ENCODE measurements at places on chromosomes 5 and 9. TPM values are rescaled to one million over a fixed set of nuclear protein-coding genes. Genes with fewer than 3 reads are reported as not detected.

DNA sequence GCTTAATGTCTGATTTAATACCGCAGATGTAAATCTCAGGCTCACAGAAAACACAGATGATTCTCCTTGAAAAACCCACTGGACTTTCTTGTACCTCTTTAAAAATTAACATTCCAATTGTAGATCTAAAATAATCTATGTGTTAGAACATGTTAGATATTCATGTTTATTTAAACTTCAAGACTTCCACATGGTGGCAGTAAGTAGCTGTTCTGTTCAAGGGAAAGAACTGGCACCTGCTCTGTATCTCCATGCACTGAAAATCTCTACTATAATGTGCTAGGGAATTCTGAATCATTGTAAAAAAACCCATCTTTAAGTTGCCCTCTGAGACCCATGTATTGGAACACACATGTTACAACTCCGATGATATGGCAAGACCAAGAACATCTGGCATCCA is 366.9 kb downstream of the DMRTA1 start:
- peak; percentile 1 for DNase-seq

GRCh38 chr5:151873701-151874100 is 51.0 kb downstream of the GLRA1 start:
- DNase-seq, result no peak

GRCh38 chr5:86371061-86371460 is 246.7 kb upstream of the COX7C start:
- DNase-seq, result no peak

GRCh38 chr5:152632360-152632759 is 227.3 kb upstream of the NMUR2 start:
- DNase-seq, result no peak

DNA sequence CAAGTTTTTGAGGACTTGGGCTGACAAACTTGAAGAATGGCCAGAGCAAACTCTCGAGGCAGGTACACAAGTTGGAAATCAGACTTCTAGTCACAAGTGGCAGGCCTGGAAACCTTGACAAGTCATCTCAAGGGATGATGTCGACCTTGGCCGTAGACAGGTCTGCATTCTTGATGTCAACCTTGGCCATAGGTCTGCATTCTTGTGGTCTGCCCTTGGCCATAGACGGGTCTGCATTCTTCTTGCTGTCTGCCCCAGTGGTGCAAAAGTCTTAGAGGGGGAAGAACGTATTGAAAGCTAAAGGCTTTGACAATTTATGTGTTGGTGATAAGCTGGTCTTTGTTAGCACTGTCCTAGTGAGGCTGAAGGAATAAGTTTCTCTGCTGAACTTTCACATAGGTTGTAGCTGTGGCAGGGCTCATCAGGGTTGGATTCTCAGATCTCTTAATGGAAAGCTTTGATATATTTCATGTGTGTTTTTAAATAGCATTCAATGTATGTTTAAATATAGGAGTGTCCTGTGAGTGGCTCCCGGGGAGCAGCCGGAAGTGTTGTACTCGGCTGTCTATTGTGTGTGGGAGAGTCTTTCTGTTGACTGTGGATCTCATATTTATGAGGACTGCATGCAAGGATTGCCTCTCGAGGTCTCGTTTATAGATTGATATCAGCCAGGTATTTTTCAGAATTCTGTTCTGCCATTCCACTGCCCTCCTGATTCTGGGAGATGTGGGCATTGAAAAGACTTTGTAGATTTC is 27.0 kb downstream of the SUB1 start:
- no peak for DNase-seq

DNA sequence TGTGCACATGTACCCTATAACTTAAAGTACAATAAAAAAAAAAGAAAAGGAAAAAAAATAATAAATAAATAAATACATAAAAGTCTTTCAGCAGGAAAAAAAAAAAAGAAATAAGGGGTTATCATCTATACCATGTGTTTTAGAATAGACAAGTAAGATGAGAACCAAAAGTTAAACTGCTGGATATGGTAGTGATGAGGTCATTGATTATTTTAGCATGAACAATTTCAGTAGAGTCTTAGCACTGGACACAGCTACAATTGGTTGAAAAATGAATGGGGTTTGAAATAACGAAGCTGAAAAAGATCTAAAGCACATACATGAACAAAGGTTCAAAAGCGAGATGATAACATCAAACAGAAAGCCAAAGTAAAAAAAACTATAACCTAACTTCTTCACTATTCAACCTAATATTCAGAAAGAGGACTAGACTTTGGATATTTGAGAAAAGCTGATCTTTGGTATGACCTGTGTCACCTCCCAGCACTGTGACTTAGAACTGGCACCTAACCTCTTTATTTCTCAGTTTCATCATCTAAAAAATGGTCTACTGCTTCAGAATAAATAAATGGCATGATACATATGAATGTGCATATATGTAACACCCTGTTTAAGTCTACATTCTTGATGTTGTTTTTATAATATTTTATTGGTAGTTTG is 133.3 kb downstream of the RAB3C start:
- no peak for DNase-seq

- no peak for DNase-seq
These were observed 125.0 kb upstream of the RASGRF2 start for GRCh38 chr5:80835128-80835527.

GRCh38 chr5:126659805-126660482 is 59.2 kb downstream of the PHAX start:
- no peak for DNase-seq

The ZNF474 gene
- polyA plus RNA-seq, result 0.71 TPM

The CAPSL gene
- polyA plus RNA-seq, result 5.3 TPM

GRCh38 chr9:87630266-87630665 is 95.7 kb upstream of the CTSL start:
- no peak for DNase-seq

DNA sequence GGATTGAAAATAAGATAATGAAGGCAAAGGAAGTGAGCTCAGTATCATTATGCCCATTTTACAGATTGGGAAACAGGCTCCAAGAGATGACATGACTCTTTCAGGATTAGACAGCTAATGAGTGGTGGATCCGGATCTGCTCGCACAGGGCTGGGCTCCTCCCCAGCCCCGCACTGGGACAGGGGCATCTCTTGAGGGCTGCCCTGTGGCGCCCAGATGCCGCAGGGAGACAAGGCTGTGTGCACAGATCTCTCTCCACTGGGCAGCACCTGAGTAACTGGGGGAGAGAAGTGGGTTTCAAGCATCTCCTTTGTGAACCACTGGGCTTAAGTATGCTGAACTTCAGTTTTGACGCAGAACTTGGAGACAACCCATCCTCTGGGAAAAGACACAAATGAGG is 43.9 kb downstream of the ADAMTS2 start:
- DNase-seq, result no peak

DNA sequence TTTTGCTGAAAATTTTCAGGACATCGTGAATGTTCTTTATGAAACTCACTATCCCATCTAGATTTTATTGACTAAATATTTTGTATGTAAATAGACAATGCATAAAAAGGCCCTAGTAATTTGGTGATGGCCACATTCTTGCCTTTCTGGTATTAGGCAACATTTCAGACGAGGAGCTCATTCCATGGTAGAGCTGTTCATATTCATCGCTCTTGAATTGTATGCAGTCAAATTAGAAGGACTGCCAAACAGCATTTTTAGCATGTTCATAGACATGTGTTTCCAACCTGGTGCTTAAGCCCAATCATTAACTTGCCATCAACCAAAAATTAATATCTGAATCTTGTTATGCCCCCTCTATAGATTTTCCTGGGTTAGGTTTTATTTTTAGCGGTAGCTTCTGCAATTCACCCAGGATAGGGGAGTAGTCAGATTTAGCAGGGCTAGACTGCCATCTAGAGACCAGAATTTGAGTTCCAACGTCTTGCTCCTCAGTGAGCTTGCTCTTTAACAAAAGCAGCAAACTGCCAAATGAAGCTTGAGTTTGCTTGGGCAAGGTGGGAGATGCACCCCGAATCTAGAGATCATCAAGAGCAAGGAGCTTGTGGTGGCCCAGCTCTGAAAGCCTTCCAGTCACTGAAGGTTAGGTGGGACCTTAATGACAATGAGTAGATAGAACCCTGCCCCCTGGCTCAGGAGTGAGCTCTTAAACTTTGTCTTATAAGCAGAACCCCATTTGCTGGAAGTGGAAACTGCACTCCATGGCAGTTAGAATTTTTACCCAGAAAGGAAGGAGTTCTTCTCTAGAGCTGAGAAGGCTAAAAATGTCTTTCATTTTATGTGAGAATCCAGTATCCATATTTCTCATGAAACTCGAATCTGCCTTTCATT is 456.2 kb downstream of the RASEF start:
- no peak for DNase-seq

The SLC6A3 gene
- polyA plus RNA-seq, result 0.47 TPM

- DNase-seq, result no peak
These were observed 75.7 kb downstream of the ZNF608 start for GRCh38 chr5:124670722-124671184.

The CSF1R gene
- polyA plus RNA-seq, result 15.1 TPM

DNA sequence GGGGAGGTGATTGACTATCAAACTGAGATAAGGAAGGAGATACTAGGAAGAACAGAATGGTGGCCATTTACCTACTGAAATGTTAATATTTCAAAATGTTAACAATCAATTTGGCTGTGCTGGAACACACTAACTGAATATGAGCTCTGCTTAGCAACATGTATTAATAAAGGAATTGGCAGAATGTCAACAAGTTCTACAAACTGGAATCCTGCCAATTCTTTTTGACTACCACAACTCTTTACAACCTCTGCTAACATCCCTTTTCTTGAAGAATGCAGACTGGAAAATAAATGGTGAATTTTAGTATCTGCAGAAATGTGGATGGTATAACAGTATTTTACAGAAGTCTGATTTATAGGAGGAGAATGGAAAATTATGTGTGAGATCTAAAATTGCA is 446.4 kb downstream of the ISL1 start:
- DNase-seq, result no peak

The AJM1 gene
- 0.54 TPM for polyA plus RNA-seq

The CDKN2B gene
- 0.19 TPM for polyA plus RNA-seq

The SPRY4 gene
- 33.8 TPM for polyA plus RNA-seq

DNA sequence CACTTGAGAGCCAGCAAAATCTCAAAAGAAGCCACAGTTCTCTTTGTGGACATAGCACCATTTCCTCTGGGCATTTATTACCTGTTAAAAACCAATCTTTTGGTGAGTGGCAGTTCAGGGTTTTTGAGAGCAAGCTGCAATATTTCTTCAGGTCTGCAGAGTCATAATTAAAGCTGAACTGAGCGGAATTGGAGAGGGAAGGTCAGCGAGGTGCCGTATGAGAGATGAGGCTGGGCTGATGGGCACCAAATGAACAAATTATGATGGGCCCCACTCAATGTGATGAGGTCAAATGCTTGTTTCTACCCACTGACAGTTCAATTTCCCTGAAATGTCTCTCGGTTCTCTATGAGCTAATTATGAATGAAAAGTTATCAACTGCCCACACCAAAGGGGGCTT is 231.9 kb downstream of the AP3B1 start:
- no peak for DNase-seq

DNA sequence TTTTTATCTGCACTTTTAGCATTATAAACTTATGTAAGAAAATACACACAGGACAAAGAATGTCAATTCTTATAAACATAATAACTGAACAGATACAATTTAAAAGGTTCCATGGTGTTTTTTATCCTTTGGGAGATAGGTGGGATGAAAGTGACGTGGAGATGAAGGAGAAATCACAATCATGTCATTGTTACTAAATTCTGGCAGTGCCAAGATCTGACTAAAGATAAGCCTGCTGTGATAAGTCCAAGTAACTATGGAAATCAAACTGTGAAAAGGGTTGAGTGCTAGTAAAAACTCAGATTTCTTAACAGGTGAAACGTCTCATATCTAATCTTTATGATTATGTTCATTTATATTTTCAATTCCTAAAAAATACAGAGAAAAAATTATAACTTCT is 11.1 kb downstream of the LEAP2 start:
- no peak for DNase-seq

Measured in right renal cortex interstitium (tissue), 3 donors.